ENCODE measurements at places on chromosomes 3 and 15.

GRCh38 chr15:57352535-57353316 lies 23.6 kb upstream of the CGNL1 start:
- DNase-seq: no peak

DNA sequence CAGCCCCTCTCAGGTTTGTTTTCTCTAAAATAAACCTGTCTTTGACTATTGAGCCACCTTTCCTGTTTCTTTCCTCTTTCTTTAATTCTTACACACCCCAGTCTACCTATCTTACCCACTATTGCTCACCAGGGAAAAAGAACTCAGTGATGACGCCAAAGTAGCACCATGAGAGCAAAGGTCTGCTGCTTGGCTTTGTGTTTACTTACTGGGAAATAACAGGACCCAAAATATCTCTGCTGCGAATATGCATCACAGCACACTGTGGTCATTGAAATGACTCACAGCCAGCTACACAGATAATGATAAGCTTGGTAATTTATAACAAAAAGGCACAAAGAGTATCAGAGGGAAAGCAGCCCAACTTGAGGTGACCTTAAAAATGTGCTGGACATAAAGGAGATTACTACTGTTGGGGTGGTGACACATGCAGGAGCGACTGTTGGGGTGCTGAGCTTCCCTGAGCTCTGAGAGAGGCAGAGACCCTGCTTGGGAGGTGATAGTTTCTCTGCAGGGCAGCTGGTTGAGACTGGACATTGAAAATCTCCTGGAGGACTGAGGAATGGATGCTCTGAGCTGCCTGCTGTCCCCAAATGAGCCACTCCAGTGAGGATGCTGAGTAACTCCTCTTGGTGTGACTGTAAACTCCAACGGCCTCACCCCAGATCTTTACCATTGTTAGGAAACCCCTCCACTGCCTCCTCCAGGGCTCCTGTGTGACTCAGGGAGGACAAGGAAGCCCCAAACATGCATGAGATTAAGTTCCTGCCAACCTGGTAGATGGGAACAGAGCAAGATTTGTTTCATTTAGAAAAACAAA lies 14.5 kb downstream of the EFCAB12 start:
- DNase-seq: no peak

- DNase-seq: peak; percentile 38
Observed at GRCh38 chr15:31236184-31237042, 90.2 kb upstream of the KLF13 start.

DNA sequence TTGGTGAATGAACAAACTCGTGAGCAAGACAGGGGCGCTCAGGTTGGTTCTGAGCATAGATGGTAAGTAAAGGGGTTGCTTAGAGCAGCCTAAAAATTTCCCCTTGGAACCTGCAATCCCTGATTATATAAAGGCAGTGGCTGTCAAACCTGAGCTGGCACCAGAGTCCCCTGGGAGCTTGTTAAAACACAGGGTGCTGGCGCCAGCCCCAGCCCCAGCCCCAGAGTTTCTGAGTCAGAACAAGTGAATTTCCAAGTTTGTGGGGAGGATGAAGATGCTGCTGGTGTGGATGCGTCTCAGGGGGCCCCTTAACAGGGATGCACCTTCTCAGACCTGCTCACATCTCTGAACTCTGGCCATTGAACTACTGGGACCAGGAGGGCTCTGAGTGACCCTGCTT lies 48.2 kb downstream of the FEM1B start:
- no peak for DNase-seq

DNA sequence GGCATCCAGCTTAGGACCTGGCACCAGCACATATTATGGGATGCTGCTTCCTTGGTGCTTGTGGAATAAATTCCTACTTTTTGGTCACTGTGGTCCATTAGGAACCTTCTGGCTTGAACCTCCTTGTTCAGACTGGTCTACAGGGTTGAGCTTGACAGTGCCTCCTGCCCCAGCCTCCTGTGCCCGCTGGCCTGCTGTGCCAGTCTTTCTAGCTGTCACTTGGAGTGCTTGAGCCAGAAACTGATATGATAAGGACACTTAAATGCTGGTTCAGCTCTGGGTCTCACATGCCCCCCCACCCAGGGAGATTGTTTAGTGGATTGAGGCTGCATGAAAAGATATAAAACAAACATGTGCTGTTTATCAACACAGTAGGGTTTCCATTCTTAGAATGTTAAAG lies 147.8 kb downstream of the SLCO3A1 start:
- DNase-seq: no peak

GRCh38 chr3:49906073-49906743 lies 2.5 kb upstream of the MST1R start:
- no peak for DNase-seq

DNA sequence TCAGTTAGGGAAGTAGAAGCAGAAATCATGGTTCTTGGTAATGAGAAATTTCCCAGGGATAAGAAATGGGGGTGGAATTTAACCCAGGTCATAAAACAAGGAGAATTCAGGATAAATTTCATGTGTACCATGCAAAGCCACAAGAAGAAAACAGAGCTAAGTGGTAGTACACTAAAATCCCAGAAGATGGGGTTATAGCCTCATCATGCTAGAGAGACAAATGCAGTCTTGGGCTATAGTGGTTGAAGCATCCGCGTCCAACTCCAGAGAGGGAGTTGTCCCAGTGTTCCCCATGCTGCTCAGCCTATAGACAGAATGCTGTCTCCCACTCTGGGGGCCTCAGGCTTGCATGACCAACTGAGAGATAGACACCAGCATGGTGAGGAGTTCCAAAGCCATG lies 36.2 kb upstream of the CLRN1 start:
- DNase-seq: no peak

- DNase-seq: no peak
Observed at GRCh38 chr15:68729789-68730411, 90.8 kb downstream of the ANP32A start.

- DNase-seq: no peak
Observed at GRCh38 chr3:36964817-36965216, 20.0 kb upstream of the TRANK1 start.

DNA sequence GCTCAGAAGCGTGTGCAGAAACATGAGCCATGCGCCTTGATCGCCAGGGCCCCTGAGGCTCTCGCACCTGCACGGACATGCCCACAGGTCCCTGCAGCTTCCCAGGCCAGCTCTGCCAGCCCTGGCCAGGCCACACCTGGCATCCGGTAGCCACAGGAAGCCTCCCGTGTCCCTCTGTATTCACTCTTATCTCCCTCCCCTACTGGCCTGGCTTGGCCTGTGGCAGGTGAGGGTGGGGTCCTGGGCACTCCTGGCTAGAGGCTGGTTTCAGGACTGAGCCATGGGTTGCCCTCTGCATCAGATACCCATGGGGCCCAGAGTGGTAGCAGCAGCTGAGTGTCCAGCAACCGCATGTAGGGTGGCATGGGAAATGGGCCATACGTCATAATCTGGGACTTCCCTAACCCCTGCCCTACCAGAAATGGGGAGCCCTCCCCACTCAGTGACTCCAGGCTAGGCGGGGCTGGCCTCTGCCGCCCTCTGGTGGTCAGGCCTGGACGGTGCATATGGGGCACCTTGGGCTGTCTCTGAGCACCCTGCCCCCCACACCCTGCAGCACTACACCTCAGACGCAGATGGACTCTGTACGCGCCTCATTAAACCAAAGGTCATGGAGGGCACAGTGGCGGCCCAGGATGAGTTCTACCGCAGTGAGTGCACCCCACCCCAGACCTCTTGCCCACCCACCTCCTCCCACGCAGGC lies 12.6 kb upstream of the LMAN1L start:
- peak; percentile 36 for DNase-seq

DNA sequence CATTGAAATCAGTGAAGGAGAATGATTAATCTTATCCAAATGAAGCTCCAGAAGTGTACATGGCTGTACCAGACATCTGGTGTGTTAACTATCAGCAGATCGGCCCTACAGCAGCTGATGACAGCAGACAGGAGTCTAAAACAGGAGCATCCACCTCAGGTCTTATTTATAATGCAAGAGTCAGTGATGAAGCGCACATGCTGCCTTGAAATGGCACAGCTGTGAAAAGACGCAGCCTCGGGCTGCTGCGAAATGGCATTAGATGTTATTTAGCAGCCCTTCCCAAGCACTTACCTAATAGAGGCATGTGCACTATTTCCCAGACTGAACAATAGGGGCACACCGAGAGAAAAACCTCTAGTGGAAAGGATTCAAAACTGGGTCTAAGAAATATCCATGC lies 472.3 kb upstream of the CBLB start:
- no peak for DNase-seq

- no peak for DNase-seq
Observed at GRCh38 chr3:54621184-54621583, 306.7 kb downstream of the LRTM1 start.

- DNase-seq: no peak
Observed at GRCh38 chr3:71072986-71073385, 510.5 kb downstream of the FOXP1 start.

DNA sequence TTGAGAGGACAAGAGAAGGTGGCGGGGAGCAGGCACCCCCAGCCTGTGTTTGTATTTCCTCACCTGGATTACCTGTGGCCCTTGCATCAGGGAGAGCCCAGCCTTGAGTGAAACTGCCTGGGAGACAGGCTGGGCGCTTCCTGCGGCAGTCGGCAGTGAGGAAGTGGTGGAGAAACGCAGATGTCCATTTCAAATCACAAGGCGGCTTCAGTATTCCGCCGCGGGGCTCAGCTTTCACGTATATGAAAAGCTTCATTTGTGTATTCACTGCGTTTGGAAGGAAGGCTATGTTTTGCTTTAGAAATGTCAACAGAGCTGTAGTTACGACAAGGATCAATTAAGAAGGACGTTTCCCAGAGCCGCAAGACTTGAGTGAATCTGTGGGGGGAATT lies 167.4 kb upstream of the CTDSPL start:
- no peak for DNase-seq

- no peak for DNase-seq
Observed at GRCh38 chr15:47974724-47975123, 146.1 kb upstream of the SLC24A5 start.

DNA sequence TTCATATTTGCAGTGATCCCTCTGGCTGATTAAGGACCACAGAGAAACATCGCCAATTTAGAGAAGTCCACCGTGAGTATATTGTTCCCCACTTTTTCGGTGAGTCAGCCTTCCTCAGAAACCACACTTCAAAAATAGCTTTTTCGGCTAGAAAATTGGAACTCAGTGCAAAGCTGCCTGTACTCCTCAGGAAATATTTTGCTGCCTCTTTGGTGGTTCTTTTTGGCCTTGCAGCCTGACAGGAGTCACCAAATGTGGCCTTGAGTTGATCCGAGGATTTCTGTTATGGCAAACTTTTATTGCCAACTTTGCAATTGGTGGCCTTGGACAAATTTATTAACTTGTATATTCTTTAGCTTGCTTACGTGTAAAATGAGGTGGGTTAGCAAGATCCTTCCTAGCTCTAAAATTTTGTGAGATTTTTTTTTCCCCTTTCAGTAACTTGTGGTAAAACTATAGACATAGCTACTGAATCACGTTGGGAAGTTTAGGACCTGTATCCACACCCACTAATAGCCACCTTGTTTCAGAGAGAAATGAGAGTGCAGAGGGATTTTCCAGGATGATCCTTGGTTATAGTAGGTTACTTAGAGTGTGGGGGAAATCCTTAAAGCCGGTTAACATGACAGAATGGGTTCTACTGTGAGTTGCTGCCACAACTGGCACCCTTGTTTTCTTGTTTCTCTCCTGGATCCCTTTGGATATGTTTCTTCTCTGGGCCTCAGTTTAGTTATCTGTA lies 9.9 kb downstream of the ARL6IP5 start:
- DNase-seq: no peak
